CD4-positive, alpha-beta T cell treated with Interleukin-6 for 4 hours (primary cell): ENCODE measurements at places on chromosomes 5 and 9.

DNA sequence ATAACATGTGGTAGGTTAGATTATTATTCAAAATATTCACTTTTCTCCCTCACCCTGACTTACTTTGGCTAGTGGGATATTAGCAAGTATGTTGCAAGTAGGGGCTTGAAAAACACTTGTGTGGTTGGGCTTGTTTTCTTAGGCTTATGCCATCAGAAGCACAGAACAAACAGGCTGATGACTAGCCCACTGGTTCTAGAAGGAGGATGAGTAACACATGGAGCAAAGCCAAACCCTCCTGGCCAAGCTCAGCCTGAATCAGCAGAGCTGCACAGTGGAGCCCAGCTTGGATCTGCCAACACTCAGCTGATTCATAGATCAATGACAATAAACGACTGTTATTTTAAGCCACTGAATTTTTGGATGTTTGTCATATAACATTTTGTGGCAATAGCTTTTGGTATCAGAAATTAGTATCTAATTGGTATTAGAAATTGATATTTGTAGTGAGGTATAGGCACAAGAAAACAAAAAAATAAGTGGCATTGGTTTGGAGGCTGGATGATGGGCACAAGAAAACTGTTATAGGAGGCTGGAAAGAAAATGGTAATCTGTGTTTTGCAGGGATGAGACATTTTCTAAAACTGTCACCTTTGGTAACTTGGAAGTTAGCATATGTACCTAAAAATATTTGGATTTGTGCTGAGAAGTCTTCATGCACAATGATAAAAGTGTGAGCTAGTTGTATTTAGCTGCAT lies 46.1 kb upstream of the ZBED3 start:
- DNase-seq = no peak

- no peak for DNase-seq
Observed at GRCh38 chr9:134929193-134930158, 11.8 kb upstream of the FCN1 start.

DNA sequence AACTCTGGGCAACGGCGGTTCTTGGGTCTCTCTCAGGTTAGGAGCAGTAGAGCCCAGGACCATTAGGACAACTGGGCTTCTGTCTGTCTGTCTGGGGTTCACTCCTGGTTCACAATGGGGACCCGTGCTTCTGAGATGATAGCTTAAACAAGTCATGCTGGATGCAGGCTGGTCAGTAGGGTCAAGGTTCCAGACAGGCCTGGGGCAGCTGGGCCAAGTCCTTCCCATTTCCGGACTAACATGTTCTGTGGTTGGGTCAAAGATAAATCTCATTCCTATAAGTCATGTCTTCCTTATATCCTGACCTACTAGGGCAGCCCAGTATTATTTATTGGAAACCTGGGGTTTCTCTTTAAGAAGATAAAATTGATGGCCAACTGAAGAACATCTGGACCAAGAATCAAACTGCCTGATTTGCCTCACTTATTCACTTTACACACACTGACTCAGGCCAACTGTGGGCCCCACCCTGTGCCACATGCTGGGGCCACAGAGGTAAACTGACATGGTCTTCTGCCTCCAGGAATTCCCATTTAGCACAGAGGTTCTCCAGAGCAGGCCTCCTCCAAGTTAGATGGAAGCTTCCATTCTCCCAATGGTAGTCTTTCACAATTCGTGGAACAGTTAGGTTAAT lies 8.3 kb downstream of the HDHD3 start:
- no peak for DNase-seq

DNA sequence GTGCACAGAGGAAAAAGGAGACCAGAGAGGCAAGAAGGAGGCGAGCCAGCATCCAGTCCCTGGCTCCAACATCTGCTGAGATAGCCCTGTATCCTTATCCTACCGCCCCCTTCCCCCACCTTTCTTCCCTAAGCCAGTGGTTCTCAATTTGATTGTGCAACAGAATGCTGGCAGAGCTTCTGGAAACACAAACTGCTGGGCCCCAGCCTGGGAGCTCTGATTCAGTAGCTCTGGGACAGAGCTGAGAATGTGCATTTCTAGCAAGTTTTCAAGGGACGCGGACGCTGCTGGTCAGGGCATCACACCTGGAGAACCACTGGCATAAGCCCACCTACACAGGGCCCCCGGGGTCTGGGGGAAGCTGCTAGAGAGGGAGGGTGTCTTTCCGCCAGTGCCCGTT lies 21.1 kb downstream of the AK8 start:
- DNase-seq = no peak

DNA sequence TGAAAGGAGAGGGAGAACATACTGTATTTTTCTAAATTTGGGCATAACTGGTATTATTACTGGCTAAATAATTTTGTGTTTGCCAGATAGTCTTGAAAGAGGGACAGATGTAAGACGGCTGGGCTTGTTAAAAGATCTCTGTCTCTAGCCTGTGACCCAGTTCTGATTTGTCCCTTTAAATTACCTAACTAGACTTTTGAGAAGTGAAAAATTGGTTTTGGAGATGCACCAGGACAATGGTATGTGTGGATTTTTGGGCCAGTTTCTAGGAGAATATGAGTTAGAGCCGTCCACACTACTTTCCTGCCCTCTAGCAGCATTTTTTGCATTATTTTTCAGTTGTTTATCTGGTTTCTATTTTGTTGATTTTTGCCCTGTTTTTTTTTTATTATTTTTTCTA lies 33.5 kb downstream of the LNPEP start:
- DNase-seq = no peak

GRCh38 chr5:152072091-152072490 lies 147.4 kb upstream of the GLRA1 start:
- DNase-seq = no peak

- peak; percentile 30 for DNase-seq
Observed at GRCh38 chr5:137734962-137735554, 831 bp downstream of the KLHL3 start.

DNA sequence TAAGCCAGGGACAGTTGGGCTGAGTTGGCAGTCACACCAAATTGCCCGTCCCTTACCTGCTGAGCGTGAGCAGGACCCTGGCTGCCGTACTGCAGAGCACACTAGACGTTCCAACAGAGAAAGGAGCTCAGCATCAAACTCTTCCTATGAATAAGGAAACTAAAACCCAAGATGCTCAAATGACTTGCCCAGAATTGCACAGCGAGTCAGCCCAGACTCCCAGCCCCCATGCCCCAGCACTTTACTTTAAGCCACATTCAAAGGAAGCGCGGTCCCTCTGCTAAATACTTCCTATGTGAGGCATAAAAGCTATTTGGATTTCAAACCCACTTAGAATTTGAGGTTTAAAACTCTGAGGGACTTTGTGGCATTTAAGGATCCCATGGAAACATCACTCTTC lies 23.9 kb downstream of the PAX5 start:
- DNase-seq = no peak

GRCh38 chr9:27545471-27545870 lies 15.9 kb upstream of the MOB3B start:
- no peak for DNase-seq
